ENCODE measurements at places on chromosomes 1 and 21.

- DNase-seq: no peak
Observed at GRCh38 chr1:243712941-243713340, 137.1 kb downstream of the AKT3 start.

DNA sequence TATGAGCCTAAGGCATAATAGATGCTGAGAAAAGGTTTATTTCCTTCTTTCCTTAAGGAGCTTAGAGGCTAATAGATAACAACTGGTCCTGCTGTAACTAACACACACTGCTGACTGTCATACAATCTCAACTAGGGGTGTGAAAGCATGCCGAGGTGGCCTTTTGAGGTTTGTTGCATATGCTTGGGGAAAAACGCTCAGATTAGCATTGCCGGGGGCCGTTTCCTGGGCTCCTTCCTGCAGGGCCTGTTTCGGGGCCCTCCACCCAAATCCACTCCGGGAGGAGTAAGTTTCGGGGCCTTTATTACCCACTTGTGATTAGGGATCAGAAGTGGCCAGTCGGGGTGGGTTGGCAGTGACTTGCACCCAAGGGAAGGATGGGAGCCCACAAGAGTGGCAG lies 27.2 kb upstream of the RCSD1 start:
- DNase-seq: no peak

- DNase-seq: no peak
Observed at GRCh38 chr1:27603309-27603680, 649 bp downstream of the AHDC1 start.

DNA sequence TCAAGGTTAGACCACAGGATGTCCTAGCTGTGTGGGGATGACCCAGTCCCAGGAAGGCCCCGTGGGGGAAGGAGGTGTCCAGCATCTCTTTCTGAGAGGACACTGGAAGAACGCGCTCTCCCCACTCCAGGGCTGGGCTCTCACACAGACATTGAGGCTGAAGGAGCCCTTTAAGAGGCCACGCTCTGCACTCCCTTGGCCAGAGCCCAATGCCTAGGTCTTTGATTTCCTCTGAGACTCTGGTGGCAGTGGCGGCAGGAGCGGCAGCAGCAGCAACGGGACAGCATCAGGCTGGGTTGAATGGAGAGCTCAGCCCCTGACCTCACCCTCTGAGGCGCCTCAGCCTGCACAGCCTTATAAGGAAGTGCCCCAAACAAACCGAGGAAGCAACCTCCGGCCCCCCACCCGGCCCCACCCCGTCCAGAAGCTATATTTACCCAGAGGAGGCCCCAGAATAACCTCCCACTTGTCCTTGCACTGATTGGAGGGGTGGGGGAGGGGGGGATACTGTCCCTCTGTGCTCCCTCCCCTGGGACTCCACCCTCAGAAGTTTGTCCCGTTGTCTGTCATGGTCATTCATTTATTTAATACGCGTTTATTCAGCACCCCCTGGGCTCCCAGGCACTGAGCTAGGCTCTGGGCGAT lies 12.3 kb downstream of the NES start:
- DNase-seq: peak; percentile 59

DNA sequence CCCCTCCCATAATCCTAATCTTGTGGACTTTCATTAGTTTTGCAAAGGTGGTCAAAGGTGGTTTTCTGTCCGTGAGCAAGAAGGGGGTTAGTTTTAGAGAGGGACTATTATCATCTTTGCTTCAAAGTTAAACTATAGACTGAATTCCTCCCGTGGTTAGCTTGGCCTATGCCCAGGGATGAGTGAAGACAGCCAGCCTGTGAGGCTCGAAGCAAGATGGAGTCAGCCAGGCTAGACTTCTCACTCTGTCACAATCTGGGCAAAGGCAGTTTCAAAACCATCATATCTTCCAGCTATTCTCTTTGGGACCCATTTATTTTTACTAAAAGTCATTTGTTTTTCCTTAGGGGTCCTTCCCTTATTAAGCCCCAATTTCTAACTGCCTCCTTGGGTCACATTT lies 12.9 kb upstream of the ENO1 start:
- no peak for DNase-seq

All from H4 (cell line).